ENCODE measurements at places on chromosomes 6 and 20.
A peak's percentile ranks its signal among the peaks of the same experiment; 100 is the strongest.

- DNase-seq = no peak
Observed at GRCh38 chr6:83885984-83886383, 26.5 kb downstream of the CYB5R4 start.

- no peak for DNase-seq
Observed at GRCh38 chr6:81847866-81848265, 95.4 kb upstream of the TENT5A start.

DNA sequence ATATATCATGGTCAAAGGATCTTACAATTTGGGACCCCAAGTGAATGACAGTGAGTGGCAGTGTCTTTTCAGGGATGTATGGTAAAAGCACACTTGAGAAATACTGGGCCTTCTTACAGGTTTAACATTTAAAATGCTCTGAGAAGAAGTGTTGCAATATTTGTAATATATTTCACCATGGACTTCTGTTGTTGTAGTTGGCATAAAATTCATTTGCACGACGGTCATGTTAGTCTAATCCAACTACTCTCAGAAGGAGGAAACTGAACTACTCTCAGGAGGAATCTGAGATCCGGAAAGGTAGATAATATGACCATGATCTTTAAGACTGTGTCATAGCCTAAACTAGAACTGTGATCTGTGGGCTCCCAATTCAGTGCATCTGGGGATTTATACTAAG lies 700.1 kb downstream of the HDGFL1 start:
- no peak for DNase-seq

DNA sequence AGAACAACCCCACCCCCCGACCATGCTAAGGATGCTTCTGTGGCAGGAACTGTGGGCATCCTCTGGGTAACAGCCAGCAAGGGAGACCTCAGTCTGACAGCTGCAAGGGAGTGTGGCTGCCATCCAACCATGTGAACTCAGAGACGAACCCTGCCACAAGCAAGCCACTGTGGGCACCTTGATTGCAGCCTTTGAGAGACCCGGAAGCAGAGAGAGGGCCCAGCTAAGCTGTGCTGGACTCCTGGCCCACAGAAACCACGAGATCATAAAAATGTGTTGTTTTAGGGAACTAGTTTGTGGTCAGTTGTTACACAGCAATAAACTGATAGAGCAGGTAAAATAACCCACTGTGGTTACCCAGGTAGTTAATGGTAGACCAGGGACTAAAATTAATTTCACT lies 414.6 kb downstream of the CDH26 start:
- DNase-seq = no peak

- peak; percentile 50 for DNase-seq
Observed at GRCh38 chr6:35228481-35228880, 14.7 kb downstream of the SCUBE3 start.

- DNase-seq = no peak
Observed at GRCh38 chr6:8279041-8279805, 156.1 kb downstream of the SLC35B3 start.

- peak; percentile 76 for DNase-seq
Observed at GRCh38 chr6:26003102-26003694, 40.6 kb downstream of the TRIM38 start.

DNA sequence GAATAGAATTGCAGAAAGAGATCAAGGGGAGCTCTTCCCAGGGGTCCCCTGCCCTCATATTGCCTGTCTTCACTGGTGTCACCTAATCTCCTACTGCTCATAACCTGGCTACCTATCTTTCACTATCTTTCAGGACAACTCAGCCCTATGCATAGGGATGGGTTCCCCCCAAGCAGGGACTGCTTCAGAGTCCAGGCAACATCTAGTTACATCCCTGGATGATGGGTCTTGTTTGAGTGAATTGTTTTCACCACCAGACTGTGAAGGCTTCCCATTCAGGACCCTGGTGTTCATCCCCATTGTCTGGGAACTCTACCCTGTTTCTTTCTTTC lies 850 bp upstream of the HECA start:
- DNase-seq = no peak

DNA sequence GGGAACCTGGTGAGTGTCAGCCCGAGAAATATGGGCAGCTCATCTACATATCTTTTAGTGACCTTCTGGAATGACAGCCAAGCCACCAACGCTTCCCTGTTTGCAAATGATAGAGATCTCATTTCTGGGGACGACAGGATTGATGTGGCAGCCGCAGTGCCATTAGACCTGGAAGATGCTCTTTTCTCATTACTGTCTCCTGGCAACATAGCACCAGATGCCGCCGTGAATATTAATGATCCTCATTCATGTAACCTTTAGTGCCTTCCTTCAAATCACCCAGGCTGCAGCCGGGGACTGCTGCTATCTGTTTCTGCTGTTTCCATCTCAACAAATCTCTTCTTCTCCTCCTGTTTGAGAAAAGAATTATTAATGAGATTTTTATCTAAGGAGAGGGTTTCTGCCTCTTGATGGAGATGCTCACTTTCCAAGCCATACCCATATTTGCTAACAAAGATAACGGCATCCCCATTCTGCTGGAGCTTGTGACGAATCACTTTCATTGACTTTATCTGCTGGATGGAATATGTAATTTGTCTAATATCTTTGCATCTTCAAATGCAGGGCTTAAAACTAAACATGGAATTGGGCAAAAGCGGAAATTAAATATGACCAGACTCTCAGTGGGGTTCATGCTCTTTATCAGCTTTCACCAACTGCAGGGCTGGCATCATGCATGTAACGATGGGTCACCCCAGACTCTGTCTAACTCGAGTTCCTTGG lies 74.8 kb upstream of the KIF16B start:
- DNase-seq = no peak

DNA sequence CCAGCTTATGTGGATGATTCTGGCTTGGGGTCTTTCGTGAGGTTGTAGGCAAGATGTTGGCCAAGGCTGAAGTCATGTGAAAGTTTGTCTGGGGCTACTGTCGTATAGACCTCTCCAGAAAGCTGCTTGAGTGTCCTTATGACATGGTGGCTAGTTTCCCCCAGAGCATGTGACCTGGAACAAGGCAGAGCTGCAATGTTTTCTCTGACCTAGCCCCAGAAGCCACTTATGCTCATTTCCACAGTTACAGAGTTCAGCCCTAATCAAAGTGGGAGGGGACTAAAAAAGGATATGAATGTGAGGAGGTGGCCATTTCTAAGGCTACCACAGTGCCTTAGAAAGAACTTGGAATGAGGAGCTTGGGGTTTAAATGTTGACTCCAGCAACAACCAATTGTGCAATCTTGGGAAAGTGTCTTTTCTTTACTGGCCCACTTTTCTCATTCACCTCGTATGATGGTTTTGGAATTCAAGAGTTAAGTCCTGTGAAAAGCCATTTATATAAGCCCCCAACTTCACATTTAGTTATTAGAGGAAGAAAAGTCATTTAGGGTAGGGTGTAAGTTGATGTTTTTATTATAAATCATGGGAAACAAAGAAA lies 5.9 kb upstream of the ASXL1 start:
- no peak for DNase-seq

DNA sequence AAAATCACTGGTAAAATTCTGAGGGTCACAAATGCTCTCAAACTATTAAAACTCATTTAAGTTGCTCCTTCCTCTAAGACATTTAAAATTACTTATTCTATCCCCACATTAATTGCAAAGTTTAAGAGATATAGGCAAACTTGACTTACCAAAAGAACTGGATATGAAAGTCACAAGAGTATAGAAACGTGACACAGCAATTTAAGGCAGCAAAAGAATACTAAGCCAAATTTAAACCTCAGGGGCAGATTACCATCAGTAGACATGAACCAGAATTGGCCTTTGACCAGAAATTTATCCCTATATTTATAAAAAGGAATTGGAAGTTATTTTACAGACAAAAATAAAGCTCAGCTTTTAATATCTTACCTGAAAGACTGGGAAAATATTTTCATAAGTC lies 56.0 kb downstream of the MAP3K7 start:
- no peak for DNase-seq

- peak; percentile 19 for DNase-seq
Observed at GRCh38 chr6:6713657-6714056, 125.1 kb downstream of the LY86 start.

GRCh38 chr6:118469468-118469867 lies 78.6 kb upstream of the PLN start:
- DNase-seq = peak; percentile 84

DNA sequence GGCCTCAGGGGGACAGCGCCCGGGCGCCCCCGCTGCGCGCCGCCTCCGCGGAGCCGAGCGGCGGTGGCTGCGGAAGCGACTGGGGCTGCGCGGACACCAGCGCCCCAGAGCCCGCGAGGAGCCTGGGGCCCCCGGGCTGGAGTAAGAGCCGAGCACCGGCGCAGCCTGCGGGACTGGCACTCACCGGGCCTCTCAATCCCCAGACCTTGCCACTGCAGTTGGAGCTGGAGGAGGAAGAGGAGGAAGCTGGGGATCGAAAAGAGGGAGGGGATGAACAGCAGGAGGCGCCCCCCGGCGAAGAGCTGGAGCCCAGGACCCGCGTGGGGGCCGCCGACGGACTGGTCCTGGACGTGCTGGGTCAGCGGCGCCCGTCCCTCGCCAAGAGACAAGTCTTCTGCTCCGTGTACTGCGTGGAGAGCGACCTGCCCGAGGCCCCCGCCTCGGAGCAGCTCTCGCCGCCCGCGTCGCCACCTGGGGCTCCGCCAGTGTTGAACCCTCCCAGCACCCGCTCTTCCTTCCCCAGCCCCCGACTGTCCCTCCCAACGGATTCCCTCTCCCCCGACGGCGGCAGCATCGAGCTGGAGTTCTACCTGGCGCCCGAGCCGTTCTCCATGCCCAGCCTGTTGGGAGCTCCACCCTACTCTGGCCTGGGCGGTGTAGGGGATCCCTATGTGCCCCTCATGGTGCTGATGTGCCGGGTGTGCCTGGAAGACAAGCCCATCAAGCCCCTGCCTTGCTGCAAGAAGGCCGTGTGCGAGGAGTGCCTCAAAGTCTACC lies 590 bp downstream of the RNF217 start:
- DNase-seq = peak; percentile 68

- DNase-seq = peak; percentile 28
Observed at GRCh38 chr6:42450477-42451332, 1.0 kb downstream of the TRERF1 start.

DNA sequence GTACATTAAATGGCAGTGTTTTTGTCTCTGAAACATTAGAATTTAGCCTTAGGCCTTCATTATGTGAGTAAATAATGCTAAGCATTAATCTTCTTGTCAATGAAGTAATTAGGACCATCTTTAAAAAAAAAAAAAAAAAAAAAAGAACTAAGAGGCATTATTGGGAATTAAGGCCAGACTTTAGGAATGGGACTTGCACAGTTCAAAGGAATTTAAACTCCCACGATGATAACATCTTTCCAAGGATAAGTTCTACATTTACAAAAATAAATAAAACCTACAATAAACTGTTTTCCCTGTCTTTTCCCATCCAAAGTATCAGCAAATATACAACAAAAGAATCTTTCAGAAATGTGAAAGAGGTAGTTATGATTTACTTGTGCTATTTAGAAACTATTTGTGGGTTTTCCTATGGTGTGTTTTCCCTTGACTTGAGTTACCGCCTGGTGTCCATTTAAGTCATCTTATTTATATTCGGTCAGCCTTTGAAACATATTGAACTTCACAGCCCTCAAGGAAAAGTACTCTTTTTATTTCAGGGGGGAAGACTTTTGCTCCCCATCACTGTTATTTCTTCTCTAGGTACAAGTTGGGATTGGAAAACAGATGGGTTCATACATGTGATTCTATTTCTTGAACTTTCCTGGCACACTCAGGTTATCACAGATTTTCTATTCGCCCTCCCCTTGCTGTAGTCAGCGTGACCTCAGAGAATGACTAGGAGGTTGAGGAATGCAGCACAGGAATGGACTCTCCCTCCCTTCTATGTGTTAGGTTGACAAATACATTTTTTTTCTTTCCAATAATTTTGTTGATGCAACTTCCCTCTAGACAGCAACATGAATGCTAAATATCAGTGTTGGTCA lies 13.6 kb downstream of the STMND1 start:
- DNase-seq = no peak

GRCh38 chr6:16244869-16245451 lies 6.6 kb downstream of the GMPR start:
- no peak for DNase-seq

DNA sequence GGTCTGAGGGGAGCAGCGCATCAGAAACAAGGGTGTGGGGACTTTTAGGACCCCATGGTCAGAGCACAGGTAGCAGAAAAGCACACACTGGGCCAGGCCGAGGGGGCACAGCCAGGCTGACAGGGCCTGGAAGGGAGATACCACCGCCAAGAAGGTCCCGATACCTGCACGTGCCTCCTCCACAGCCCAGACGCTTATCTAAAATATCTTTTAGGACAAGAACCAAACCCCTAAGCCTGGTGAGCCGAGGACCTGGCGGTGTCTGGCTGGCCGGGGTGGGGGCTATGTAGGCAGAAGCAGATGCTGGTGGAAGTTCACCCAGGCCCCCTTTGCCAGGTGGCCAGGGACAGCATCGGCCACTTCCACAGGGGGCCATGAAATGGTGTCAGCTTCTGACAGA lies 89.3 kb downstream of the CDC5L start:
- DNase-seq = no peak

DNA sequence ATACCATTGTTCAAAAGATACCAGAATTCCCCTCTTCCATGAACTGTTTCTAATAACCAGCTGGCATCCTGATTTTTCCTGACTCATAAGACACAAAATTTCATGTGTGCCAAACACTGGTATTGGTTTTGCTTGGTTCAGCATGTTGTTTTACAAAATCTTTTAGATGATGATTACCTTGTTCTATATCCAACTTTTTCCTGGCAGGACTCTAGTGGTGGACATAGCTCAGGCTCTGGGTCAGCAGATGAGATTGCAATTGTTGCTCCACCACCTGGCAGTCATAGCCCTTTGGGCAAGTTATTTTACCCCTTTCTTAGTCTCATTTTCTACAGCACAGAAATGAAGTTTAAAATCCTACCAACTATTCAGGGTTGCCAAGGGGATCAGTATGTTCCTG lies 6.2 kb downstream of the TRIM38 start:
- no peak for DNase-seq

DNA sequence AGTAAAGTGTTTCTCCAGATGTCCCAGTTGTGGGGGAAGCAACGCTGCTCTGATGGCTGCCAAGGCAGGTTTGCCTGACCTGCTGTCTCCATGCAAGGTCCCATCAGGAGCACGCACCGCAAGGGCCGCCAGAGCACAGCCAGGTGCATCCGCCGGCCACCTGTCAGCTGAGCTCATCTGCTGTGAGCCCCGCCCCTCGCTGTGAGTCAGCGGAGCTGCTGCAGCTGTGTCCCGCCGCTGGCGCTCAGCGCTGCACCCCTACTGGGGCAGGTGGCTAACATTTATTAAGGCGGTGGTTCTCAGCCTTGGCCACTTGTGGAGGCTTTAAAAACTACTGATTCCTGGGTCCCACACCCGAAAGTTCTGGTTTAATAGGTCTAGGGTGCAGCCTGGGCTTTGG lies 225.7 kb downstream of the UST start:
- DNase-seq = peak; percentile 98

- no peak for DNase-seq
Observed at GRCh38 chr6:35435074-35435837, 16.9 kb upstream of the FANCE start.

GRCh38 chr6:83615025-83615999 lies 93.6 kb downstream of the SNAP91 start:
- DNase-seq = peak; percentile 72

GRCh38 chr20:35405775-35406174 lies 6.0 kb downstream of the UQCC1 start:
- no peak for DNase-seq

All from DMS53 (cell line).